ENCODE measurements at places on chromosomes 1 and 21.

DNA sequence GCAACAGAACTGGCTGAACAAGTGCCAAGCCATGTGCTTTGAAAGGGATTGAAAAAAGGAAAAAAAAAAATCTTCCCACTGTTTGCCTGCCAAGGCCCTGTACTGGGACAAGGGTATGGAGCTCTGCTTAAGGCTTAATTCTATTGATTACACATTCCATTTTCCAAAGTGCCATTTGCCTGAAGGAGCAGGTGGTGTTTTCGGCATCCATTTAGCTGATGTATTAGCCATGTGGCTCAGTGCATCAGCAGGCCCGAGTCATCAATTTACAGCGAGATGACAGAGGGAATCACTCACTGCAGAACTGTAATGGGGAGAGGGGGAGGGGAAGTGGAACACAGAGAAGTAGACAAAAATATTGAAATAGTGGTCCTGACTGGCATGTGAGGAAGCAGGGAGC, 144.2 kb upstream of the BEND5 start:
- no peak for DNase-seq

GRCh38 chr1:196207612-196208217, 400.5 kb downstream of the KCNT2 start:
- DNase-seq, result no peak

- no peak for DNase-seq
Observed at GRCh38 chr1:94602802-94603625, 61.5 kb upstream of the F3 start.

DNA sequence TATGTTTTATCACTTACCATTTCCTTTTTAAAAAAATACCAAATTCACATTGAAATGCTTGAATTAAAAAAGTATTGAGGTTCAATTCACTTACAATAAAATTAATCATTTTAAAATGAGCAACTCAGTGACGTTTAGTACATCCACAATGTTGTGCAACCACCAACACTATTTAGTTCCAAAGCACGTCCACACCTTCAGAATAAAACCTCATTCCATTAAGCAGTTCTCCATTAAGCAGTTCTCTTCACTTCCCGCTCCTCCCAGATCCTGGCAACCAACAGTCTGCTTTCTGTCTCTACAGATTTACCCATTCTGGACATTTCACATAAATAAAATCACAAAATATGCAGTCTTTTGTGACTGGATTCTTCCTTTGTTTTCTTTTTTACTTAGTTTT, 41.3 kb downstream of the GNG4 start:
- DNase-seq, result no peak

DNA sequence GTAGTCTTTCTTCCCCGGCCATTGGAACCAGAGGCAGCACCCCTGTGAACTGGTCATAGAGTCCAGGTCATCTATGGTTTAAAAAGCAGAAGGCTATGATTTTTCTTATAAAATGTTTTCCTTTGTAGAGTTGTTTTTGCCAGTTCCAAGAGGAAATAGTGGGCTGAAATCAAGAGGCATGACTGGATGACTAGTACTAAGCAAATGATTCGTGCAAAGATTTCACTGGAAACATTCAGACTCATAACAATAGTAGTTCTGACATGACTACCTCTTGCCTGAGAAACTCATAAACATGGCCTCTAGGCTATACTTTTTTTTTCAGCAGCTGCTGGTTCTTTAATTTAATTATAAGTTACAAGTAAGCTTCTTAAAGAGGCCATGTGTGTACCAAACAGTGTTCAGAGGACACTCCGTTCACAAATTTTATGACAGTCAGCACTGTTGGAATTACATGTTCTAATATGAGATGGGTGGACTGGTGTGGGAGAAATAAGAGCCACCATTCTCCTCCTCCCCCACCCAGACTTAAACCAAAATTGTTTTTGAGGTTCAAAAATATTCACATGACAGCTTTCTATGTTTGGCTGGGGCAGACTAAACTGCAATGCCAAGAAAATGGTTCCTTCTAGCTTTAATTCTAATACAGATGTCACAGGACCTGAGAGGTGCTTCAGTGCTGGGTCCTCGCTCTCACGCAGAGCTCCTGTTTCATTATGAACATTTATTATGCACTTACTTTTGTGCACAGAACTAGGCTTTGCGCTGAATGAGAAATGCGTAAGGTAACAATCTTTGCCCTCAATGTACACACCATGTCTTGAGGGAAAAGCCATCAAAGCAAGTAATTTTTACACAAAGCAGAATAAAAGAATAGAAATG, 147.5 kb downstream of the ZC3H11B start:
- no peak for DNase-seq

- no peak for DNase-seq
Observed at GRCh38 chr1:36327421-36328087, 4.1 kb upstream of the EVA1B start.

GRCh38 chr1:245800901-245801605, 646.3 kb downstream of the KIF26B start:
- no peak for DNase-seq

DNA sequence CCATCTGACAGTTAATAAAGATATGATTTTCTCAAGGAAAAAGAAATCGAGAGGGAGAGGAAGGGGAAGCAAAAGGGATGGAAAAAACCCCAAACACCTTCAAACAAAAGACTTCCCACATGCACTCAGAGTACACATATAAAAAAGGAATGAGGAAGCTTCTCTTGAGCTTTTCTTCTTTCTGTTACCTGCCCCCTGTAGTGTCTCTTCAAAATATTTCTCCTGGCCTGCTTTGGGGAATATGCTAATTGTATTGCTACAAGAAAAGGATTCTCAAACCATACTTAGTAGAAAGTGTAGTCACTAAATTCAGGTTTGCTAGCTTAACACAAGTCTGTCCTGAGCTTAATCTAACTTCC, 58.7 kb downstream of the KIF14 start:
- DNase-seq, result no peak
